Glutamatergic neuron (in vitro differentiated cells): ENCODE measurements at places on chromosomes 12 and 14. TPM values are rescaled to one million over a fixed set of nuclear protein-coding genes. Genes with fewer than 3 reads are reported as not detected.

Gene JAG2
- 84.1 TPM for total RNA-seq

Gene C12orf54
- not detected for total RNA-seq

DNA sequence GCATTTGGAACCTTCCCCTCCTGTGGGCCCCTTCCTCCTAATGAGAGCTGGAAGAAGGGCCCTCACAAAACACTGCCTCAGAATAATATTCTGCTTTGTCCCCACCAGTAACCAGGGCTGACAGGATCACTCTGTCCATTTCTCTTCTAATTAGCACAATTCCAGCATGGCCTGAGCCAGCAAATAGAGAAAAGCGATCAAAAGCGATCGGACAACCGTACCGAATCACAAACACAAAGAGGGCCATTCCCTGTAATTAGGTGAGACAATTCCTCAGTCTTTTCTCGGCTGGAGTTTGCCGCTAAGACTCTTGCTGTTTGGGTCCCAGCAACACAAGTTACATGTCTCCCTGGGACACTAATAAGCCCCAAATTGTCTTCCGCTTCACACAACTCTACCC, 35.6 kb upstream of the VSX2 start:
- no peak for DNase-seq

DNA sequence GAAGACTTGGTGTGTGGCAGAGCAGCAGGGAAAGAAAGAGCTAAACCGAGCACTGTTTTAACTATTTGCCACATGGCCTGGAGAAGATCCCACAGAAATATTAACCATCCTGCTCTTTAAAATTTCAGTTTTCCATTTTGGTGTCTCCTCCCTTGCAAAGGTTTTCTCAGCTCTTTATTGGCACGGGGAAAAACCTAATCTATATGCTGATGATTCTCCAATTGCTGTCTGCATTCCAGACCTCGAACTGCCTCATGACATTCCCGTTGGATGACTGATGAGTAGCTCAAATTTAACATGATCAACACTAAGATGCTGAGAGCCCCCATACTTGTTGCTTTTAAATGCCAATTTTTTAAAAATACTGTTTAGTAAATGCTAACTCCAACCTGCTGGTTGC, 115.0 kb downstream of the EMP1 start:
- DNase-seq, result no peak

DNA sequence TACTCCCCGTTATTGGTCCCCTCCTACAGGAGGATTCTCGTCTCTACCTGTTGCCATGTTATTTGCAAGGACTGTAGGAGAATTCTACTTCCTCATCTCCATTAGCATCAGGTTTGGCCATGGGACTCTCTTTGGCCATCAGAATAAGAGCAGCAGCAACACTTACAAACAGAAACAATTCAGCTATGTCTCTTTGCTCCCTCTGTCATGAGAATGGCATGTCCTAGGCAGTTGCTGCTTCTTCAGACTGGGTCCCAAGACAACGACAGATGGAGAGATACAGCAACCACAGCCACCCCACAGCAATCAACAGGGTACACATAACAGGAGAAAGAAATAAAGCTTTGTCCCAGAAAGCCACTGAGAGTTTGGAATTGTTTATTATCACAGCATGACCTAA, 19.7 kb downstream of the SLC41A2 start:
- DNase-seq, result no peak

DNA sequence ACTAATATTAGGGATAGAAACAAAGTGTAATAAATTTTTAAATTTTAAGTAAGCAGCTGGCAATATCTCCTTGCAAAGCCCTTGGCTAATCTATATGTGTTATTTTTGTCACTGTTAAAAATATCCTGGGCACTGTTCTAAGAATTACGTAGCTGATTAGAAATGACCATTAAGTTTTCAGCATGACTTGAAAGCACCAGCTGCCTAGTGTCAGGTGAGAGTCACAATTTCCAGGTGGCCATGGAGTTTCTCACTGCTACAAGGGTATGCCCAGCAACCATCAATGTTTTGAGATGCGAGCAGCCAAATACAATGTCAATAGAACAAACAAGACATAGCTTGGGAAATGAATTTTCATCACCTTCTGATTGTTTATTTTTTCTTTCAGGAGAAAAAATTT, 23.3 kb upstream of the GYS2 start:
- DNase-seq, result no peak

GRCh38 chr14:76305268-76305826, 70.6 kb upstream of the ESRRB start:
- DNase-seq, result no peak
